ENCODE measurements at places on chromosomes 11 and 22.
A peak's percentile ranks its signal among the peaks of the same experiment; 100 is the strongest.

- no peak for DNase-seq
These were observed 679 bp downstream of the TUG1 start for GRCh38 chr22:30969532-30970355.

DNA sequence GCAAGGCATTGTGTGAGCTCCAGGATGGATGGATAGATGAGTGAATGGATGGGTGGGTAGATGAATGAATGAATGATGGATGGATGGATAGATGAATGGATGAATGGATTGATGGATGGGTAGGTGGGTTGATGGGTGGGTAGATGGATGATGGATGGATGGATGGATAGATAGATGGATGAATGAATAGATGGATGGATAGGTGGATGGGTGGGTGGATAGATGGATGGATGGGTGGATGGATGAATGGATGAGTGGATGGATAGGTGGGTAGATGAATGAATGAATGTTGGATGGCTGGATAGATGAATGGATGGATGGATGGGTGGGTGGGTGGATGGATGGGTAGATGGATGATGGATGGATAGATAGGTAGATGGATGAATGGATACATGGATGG is 33.5 kb downstream of the DHCR7 start:
- DNase-seq = no peak

DNA sequence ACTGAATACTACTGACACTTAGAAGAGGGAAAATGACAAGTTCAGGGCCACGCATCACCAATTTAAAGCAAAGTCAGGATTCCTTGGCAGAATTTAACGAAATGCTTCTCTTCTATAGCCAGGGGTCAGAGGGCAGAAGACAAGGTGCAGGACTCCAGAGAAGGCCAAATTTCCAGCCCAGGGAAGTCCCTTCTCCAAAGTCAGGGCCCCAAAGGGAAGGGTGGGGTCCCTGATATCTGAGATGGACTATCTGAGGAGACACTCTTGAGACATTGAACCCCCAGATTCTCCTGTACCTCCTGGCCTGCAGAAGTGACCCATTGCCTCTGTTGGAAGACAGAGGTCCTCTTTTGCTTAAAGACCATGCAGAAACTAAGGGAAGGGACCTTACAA is 91.2 kb downstream of the RPS6KA4 start:
- peak; percentile 55 for DNase-seq

- DNase-seq = no peak
These were observed 8.7 kb downstream of the MMP26 start for GRCh38 chr11:4713241-4713640.

DNA sequence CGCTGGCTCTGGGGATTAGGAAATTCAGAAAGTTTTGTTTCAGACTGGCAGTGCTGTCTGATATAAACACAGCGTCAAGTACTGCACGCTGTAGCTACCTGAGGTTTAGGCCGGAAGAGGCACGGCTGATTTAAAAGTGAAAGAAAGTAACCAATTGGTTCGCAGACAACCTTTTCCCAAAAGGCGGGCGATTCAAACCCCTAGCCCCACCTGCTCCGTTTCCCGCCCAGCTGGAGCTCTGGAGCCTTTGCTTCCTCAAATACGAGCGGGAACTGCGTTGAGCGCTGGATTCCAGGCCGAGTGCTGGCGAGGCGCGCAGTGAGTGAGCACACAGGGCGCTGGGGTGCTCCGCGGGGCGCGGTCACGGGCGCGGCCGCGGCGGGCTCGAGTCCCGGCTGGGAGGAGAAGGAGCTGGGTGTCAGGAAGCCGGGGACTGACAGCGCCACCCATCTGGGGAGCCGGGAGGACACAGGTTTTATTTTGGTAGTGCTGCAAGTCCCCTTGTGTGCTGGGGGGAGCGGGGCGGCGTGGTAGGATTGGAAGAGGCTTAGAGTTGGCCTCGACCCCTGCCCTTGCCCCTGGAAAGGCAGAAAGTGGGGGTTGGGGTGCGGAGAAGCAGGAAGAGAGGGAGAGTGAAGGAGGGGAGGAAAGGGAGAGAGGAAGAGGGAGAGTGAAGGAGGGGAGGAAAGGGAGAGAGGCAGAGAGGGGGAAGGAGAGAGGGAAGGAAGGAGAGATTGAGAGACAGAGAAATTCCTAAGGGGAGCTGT is 2.1 kb downstream of the FAM111A start:
- peak; percentile 92 for DNase-seq

- DNase-seq = no peak
These were observed 197.1 kb downstream of the CTTN start for GRCh38 chr11:70595452-70595851.

- DNase-seq = peak; percentile 28
These were observed 1107.6 kb downstream of the BRD1 start for GRCh38 chr22:48719978-48720661.

DNA sequence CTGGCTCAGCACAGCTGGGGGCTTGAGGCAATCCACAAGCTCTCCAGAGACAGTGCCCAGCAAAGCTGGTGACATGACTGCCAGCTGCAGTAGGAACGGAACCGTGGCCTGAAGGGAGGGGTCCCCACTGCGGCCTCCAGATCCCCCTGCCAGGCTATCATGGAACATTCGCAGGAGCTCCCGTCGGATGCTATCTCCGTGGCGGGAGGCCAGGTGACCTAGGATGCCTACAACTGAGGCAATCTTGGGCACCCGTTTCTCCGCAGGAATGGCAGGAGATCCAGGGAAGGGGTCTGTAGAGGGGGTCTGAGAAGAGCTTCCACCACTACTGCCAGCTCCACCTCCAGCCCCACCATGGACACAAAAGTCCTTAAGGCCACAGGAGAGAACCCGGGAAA is 2.6 kb upstream of the GANAB start:
- DNase-seq = no peak

- peak; percentile 71 for DNase-seq
These were observed 34.3 kb downstream of the MTMR3 start for GRCh38 chr22:29917052-29917902.

DNA sequence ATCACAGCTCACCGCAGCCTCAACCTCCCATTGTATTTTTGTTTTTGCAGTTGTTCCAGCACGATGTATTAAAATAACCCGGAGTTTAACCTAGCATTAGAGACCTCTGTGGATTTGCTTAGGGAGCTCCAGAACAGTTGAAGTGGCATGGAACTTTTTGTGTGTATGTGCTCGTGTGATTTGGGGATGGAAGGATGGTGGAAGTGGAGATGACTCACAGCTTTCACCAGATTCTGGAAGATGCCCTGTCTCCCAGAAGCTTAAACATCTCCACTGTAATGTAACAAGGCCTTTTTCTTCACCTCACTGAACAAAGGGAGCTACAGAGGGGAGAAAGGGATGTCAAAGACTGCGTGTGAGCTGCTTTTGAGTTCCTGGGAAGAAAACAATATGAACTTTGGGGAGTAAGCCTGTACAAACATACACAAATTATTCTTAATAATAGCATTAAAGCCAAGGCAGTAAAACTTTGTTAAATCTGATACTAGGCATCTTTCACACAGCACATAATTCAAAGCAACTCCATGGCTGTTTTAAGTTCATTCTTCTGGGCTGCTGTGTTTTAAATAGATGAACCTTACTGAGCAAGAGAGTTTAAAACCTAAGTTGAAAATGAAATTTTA is 226.4 kb downstream of the ADAMTS15 start:
- DNase-seq = no peak

DNA sequence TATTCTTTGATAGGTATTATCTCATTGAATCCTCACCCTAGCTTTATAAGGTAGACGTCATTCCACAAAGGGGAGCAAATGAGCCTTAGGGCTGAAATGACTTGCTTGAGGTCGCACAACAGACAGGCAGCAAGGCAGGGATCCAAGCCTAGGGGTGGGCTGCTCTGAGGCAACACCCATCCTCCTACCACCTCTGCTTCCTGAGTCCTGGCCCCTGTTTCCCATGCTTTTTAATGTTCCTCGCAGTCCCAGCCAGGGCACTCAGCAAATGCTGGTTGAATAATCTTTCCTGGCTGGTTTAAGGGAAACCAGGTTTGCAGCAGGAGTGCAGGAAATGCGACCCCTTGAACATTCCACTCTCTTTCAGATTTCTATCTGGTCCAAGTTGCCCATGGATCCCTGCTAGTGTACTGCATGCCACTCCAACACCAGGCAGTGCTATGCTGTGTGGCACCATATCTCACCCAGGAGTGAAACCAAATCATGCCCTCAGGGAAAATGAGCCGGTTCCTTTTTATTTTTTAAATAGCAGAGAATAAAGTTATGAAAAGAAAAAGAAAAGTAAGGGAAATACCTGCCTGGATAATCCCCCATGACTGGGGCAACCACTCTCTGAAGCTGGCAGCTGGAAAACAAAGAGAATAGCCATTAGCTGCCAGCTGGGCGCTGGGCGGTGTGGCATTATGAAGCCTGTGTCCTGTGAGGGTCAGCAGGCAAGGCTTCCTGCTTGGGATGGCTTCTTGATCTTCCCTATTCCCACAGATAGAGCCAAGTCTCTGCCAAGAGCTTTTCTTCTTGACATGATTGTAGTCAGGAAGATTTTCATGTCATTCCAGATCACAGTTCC is 21.8 kb downstream of the MICAL2 start:
- no peak for DNase-seq

DNA sequence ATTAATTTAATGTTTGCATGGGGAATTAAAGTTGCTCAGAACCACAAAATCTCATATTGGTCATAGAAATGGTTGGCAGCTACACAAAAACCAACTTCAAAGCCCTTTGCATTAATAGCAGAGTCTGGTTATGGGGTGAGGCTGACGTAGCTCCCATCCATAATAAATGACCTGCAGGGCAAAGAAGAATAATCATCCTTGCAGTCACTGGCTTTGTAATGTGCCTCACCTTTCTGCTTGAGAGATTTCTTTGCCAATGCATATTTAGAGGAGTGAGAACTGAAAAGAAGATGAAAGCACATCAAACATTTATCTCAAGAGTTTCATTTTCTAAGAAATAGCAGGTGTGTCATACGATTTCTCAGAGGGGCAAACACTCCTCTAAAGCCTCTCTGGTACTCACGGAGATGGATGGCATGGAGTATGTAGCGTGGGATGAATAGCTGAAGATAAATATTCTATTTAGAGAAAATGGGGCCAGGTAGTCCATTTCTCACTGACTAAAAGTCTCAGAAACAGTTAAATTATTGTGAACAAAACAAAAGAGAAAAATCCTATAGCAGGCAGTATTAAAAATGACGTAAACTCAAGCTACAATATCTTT is 1491.9 kb downstream of the FAM181B start:
- no peak for DNase-seq

DNA sequence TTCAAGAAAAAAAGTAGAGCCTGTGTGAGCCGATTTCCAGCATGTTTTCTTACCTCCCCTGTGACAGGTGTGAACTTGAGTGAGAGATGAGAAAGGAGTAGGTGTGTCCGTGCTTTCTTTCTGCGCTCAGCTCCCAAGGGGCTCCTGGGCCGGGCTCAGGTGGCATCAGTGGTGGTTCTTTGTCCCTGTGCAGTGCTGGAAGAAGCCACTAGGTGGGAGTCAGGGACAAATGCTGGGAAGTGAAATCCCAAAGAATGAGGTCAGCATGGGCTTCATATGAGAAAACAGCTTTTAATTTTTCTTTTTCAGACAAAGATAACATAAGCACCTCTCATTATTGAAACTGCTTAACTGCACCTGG is 57.8 kb downstream of the PPFIBP2 start:
- DNase-seq = peak; percentile 71

GRCh38 chr11:45931739-45932138 is 9.3 kb downstream of the LARGE2 start:
- DNase-seq = peak; percentile 49

GRCh38 chr11:117868088-117868487 is 8.4 kb downstream of the FXYD6 start:
- no peak for DNase-seq

DNA sequence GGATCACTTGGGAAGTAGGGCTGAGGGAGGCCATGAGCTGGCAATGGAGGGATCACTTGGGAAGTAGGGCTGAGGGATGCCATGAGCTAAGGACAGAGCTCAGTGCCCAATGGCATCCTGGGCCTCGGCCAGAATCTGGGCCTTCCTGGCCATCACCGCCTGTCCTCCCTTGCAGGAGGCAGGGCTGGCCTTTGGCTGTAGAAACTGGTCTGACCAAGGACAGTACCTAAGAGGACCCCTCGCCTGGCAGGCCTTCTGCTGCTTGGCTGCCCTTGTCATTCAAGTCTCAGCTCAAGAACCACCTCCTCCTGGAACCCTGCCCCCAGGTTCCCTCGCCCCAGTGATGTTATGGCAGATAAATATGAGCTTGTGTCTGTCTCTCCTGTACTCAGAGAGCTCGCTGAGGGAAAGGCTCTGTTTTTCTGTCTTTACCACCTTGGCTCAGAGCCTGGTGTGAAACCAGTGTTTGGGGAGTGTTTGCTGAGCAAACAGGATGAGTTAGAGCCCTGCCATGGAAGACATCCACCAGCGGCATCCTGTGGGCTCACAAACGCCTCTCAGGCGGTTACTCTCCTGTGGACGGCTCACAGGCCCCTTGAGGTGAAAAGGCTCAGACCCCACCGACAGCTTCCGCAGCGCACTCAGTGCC is 19.3 kb upstream of the RASL10A start:
- no peak for DNase-seq

- no peak for DNase-seq
These were observed 35.0 kb upstream of the OR9G4 start for GRCh38 chr11:56783448-56784041.

- no peak for DNase-seq
These were observed 29.4 kb downstream of the CCDC83 start for GRCh38 chr11:85884581-85885021.

GRCh38 chr11:78208257-78209165 is 19.8 kb downstream of the USP35 start:
- DNase-seq = no peak

- DNase-seq = no peak
These were observed 12.7 kb upstream of the CNTF start for GRCh38 chr11:58609723-58610122.

DNA sequence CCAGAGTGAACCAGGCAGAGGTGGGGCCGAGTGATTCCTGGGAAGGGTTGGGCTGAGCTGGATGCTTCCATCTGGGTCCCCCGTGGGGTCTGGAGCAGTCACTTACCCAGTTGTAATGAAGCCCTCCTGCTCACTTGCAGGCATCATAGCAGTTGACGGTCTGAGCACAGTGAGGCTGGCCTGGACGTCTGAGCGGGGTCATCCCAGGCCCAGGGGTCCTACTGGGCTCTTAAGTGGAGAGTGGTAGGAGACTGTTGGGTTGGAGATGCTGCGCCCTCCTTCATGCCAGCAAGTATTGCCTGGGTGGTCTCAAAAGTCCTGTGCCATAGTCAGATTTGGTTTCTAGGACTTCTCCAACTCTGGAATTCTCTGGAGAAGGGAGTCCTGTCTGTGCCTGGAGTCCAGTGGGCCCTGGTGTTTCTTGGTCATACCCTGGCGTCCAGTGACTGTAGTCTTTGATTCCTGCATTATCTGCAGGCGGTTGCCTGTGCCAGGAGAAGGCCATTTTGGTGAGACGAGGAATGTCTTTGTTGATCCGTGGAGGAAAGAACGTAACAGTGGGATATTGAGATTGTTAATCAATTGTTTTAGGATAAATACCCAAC is 82.3 kb downstream of the TBC1D22A start:
- DNase-seq = no peak

DNA sequence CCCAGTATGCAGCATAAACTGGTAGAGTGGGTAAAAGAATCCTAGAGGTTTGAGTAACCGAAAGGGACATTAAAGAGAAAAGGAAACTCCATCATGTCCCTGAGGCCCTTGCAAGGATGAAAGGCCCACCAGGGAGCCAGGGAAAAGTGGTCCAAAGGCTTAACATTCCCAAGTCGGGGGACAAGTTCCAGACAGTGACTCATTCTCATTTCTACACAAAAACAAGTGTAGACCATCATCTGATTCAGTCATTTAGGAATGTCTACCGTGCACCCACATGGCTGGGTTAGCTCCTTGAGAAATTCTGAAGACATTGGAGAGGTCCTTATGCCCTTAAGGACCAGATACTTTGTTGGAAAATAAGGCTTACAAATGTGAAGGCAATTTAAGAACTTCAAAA is 4.8 kb upstream of the NOX4 start:
- DNase-seq = peak; percentile 69

GRCh38 chr22:18954990-18955571 is 19.0 kb upstream of the PRODH start:
- peak; percentile 63 for DNase-seq
